CD4-positive, alpha-beta T cell treated with Interleukin-15 for 4 hours (primary cell): ENCODE measurements at places on chromosomes 7 and 10.

- DNase-seq, result no peak
Measured at GRCh38 chr7:116122972-116123595, 87.3 kb upstream of the TES start.

DNA sequence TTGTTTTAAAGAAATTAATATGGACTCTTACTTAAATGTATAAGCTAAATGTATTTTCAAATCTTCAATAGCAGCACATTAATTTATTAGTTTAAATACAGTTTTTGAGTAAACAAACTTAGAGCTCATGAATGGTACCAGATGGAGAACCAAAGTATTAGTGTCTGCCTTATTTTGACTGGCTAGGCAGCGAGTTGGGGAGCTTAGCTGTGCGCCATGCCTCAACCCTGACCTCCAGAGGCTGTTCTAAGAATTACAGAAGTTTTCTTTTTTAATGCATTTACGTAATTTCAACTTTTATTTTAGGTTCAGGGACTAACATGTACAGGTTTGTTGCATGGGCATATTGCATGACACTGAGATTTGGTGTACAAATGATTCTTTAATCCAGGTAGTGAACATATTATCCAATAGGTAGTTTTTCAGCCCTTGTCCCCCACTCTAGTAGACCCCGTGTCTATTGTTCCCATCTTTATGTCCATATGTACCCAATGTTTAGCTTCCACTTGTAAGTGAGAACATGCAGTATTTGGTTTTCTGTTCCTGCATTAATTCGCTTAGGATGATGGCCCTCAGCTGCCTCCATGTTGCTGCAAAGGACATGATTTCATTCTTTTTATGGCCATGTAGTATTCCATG, 166.8 kb downstream of the IQUB start:
- no peak for DNase-seq

DNA sequence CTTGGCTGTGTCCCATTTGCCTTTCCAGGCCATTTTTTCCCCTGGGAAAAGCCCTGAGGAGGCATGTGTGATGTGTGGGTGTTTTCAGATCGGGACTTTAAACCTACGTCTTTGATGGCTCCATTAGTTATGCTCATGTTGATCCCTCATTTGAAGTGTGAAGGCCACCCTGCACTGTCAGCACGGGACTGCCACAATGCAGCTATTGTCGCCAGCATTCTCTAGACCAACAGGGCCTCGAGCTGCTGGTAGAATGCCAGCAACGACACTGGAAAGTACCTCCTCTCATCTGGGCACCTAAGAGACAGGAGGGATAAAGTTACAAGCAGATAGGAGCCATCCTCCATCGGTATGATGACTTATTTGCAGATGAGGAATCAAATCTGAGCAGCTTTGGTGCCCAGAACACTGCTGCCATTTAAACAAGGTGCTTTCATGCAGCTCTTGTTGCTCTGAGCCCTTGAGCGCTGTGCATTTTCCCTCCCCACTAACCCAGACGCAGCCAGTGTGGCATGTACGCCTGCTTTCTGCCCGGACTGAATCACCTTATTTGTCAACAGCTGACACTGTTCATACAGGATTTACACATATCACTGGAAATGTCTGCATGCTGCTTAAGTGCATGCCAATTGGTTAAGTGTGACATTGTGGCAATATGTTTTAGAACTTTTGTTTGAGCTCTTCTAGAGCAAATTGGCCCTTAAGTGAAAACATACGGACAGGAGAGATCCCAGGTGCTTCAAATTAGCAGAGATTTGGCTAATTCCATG, 175.0 kb upstream of the PITRM1 start:
- no peak for DNase-seq

DNA sequence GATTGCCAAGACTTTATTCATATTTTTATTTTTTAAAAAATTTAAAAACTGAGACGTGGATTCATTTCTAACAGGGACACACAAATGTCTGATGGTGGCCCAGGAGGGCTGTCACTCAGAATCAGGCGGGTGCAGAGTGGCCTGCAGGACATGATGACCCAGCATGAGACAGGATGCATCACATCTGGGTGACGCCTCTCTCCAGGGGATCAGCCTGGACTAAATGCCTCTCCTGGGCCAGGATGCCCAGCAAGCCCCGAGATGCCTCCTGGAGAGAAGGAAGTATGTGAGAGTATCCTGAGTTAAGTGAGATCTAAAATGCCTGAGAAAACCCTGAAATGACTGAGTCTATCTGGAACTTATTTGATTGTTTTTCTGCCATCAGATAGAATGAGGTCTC, 16.9 kb upstream of the MTURN start:
- no peak for DNase-seq

DNA sequence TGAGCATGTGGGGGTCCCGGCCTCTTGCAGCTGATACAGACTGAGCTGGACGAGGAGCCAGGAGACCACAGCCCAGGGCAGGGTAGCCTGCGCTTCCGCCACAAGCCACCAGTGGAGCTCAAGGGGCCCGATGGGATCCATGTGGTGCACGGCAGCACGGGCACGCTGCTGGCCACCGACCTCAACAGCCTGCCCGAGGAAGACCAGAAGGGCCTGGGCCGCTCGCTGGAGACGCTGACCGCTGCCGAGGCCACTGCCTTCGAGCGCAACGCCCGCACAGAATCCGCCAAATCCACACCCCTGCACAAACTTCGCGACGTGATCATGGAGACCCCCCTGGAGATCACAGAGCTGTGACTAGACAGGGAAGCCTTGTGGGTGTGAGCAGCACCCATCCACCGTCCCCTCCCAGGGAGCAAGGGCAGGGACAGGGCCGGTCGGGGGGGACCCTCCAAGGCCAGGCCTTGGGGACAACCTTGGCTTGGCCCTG, 36.1 kb downstream of the PSAP start:
- DNase-seq, result no peak

DNA sequence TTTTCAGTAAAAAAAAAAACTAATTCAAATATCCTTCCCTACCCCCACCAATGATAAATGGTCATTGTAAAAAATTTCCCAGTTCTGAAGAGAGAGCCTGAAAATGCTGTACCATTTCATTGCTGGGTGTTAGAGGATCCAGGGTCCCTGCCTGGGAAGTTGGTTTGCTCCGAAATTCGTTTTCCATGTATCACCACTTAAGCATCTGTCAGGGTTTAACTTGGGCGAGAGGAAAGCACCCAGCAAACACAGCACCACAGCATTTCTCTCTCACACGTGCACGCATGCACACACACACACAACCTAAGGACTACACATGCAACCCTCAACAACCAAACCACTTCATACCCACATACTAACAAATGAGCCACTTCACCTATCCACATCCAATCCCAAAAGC, 42.1 kb upstream of the EMX2 start:
- DNase-seq, result no peak

DNA sequence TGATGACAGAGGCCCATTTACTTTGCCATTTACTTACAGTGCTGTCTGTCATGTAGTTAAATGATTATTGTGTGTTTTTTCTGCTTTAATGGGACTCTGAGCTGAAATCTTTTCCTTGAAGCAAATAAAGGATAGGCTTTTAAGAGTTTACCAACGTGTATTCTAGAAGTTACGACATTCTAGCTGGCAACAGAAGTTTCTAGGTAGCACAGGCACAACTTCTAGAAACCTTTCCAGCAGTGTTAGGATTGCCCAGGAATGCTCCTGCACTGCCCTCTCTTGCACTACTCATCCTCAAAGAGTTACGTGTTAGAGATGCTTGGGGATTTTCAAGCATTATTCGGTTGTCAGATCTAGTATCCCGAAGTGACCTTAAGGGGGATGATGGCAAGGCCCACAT, 42.5 kb upstream of the TMEM236 start:
- DNase-seq, result no peak

- DNase-seq, result no peak
Measured at GRCh38 chr10:89156161-89156835, 50.8 kb downstream of the CH25H start.

DNA sequence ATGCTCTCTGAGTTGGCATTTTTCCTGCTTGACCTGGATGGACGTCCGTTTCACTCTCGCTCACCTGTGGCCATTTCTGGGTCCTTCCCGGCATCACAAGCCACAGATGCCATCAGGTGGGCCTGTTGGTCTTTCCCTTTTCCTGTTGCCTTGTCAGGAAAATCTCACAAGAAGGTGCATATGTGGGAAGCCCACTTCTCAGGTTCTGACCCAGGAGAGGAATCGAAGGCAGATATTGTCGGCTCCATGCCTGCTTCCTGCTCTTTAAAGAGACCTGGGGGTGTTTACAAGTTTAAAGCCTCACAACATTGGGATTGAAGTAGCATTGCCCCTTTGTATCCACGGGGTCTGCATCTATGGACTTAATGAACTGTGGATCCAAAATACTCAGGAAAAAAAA, 357.9 kb downstream of the RPS24 start:
- no peak for DNase-seq

GRCh38 chr7:102260856-102261255, 25.8 kb upstream of the SH2B2 start:
- no peak for DNase-seq

GRCh38 chr10:126889421-126889820, 15.8 kb upstream of the DOCK1 start:
- DNase-seq, result no peak

DNA sequence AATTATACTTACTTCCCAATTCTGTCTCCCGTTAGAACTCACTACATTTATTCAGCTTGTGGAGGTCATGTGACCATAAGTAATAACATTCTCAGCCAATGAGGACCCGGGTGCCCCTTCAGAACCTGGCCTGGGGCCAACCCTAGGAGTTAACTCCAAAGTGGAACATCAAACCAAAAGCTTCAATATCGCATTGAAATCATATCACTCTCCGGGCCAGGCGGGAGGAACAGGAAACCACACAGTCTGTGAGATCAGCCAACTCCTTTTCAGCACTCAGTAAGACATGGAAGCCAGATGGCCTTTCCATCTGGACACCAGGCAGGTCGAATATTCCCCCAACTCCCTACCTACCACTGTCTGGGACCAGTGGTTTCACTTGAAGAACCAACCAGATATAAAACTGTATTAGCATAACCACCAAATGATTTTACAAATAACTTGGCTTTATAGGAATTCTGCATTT, 5.5 kb downstream of the CREB3L2 start:
- DNase-seq, result no peak

DNA sequence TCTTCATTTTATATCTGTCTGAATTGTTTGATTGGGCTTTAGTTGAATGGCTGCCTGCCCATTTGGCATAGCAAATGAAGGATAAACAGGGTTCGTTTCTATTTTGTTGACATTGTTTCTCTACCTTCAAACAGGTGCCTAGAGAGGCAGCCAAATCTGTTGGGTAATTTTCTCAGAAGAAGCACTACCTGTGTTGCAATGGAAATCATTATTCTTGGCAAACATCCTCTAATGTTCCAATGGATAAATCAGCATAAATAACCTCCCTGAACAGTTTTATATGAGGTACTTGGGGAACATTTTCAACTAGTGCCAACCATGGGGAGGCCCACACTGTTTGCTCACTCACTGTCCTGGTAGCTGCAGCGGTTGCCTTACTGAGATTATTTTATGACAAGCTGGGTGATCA, 64.4 kb upstream of the PLPP4 start:
- DNase-seq, result no peak

DNA sequence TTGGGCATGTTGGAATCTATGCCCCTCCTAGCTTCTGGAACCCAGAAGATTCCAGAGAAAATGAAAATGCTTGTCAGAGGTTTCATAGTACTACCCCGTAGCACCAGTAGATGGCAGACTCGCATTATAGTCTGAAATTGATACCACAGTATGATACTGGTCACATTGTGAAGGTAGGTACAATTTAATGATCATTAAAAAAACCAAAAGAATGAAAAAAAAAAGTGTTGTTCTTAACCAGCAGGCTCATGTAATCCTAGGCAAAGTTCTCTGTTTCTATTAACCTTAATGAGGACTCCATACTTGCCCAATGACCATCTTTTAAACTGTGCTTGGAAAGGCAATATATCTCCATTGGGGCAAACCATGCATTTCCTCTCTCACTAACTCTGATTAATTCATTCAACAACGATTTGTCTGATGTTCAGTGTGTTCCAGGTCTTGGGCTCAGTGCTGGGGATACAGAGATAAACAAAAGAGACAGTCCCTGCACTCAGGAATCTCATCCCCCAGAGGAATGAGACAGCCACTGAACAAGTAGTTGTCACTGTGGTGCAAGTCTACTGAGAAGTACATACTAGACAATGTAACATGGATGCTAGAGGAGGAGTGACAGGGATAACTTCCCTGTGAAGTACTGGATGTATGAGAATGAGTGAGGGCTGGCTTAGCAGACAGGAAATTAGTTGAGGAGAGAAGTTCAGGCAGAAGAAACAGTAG, 223.5 kb upstream of the PHYHIPL start:
- no peak for DNase-seq

DNA sequence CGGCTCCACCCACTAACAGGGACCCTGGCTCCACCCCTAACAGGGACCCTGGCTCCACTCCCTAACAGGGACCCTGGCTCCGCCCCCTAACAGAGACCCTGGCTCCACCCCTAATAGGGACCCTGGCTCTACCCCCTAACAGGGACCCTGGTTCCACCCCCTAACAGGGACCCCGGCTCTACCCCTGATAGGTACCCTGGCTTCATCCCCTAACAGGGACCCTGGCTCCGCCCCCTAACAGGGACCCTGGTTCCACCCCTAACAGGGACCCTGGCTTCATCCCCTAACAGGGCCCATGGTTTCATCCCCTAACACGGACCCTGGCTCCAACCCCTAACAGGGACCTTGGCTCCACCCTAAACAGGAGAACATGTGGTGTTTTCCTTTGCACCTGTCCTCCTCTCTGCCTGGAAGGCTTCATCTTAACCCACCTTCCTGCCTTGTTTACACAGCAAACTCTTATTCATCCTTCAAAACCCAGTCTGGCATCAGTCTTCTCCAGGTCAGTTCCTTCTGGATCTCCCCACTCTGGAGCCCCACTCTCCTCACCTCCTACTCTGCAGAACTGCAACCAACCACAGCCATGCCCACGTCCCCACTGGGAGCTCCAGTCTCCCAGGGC, 58.0 kb downstream of the CHST15 start:
- DNase-seq, result no peak

- no peak for DNase-seq
Measured at GRCh38 chr10:120490288-120490687, 33.3 kb downstream of the PLPP4 start.

GRCh38 chr7:20440472-20441105, 109.9 kb downstream of the ITGB8 start:
- DNase-seq, result no peak

DNA sequence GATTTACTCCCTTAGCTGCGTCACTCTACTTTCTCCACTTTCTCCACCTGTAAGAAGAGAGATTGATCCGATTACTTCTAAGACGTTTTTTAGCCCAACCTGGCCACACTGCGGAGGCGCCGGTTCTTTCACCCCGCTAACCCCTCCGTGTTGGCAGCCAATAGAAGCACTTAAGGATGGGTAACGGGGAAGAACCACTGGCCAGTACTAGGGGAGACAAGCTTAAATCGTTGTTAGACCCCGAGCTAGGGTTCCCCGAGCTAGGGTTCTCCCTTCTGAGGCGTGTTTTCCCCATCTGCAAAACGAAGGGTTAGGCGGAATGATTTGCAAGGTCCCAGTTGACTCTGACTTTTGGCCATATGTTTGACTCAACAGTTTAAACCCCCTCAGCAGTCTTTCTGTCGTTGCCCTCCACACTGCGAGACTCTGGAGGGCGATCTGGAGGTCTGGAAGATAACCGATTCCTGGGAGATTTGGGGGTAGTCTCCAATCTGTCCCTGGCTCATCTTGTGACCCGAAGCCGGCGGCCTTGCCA, 644 bp downstream of the UMAD1 start:
- DNase-seq, result no peak

- no peak for DNase-seq
Measured at GRCh38 chr10:124645467-124646095, 98.6 kb downstream of the FAM53B start.
